Activated naive CD4-positive, alpha-beta T cell (primary cell): ENCODE measurements at places on chromosomes 7 and 10.

- DNase-seq, result no peak
These were observed 9.6 kb downstream of the ELMO1 start for GRCh38 chr7:37438906-37439652.

DNA sequence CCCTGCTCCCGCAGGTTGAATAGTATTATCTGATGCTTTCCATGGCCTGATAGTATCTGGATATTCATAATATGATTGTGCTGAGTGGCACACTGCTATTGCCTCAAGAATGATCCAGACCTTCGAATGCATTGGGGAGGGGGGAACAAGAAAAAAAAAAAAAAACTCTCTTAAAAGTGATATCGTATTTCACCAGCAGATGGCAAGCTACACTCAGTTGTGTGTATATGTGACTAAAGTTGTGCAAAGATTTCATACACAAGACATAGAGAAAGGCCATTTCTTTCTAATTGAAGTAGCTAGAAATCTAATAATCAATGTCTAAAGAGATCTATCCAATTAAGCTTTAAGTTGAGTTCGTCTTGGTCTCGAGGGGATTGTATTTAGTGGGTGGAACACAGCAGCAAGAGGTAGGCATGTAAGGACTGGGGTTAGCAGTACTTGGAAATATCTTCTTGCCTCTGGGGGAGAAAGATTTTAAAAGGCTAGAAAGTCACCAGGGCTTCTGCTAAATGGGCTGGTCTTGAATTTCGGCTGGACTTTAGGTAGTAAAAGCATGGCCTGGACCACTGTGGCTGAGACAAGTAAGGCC, 15.3 kb downstream of the SFRP4 start:
- DNase-seq, result no peak

GRCh38 chr10:102230264-102230860, 4.3 kb downstream of the ELOVL3 start:
- DNase-seq, result no peak

- DNase-seq, result no peak
These were observed 87.2 kb upstream of the INSYN2A start for GRCh38 chr10:127283576-127283975.

DNA sequence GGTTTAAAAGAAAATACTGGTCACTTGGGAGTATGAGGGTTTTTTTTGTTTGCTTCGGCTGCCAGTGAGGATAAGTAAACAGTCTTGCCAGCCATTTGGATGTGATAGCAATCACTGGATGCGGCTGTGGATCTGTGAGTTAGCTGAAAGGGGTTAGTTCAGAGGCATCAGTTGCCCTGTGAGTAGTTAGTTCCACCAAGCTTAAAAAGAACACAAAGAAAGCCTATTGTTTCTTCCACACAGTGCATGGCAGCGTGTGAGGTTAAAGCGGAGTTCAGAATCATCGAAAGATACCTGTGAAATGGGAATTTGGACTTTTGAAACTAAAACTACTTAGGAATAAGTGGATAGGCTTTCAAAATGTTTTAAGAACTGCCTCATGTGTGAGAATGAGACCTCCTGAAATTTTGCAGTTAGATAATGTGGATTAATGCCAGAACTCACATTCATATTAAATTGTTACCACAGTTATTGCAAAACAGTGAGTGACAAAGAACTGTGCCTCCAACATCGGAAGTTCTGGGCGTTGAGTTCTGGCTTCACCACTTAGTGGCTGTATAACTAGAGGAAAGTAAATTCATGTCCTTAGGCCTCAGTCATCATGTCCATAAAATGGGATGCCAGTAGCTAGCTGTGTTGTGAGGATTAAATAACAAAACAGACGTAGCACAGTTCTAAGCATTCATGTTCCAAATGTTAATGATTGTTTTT, 31.3 kb downstream of the KIAA1217 start:
- no peak for DNase-seq

DNA sequence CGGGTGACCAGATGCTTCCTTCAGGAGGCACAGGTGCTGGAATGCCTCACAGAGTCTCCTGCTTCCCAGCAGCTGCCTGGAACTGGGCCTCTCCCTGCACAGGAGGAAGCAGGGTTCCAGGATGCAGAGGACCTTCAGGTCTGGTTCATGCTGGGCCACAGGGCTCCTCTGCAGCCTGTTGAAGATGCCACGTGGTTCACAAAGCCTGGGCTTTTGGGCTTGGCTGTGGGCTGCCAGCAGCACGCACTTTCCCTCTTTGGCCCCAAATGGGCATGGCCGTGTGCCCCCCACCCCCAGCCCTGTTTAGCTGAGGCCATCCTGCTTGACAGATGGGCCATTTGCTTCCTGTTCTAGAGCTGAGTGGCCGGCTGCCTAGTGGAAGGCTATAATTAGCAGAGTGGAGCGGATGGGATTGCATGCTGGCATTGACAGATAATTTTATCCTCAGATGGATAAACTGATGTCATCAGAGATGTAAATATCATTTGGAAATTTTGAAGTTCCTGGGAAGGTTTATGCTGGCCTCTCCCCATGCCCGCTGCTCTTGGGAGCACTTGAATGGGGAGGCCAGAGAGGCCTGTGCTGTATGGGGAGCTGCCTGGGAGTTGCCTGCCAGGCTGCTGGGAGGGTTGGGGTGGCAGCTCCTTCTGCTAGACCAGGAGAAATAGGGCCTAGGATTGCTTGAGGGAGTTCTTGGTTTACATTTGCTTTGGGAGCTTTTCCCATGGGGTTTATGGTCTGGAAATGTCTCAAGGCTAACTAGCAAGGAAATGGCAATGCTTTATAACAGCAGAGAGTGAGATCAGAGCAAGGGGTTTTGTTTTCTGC, 28.2 kb downstream of the TSPAN15 start:
- DNase-seq, result no peak

GRCh38 chr7:5541087-5541992, 117.7 kb upstream of the TNRC18 start:
- DNase-seq, result no peak

- DNase-seq, result no peak
These were observed 183.9 kb downstream of the THSD7A start for GRCh38 chr7:11648101-11648500.

DNA sequence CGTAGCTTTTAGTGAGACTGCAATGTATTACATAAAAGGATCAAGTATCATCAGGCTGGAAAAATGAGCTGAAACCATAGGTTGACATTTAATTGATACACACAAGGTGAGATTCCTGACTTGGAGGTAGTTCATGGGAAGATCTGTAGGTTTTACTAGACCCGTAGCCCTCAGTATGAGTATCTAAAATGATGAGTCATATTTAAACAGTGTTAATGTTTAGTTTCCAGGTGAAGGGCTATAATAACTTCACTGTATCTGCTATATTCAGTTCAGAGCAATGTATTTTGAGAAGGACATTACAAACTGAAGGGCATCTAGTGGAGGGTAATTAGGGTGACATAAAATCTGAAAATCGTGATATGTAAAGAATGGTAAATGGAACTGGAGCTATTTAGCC, 35.0 kb downstream of the ENTPD1 start:
- no peak for DNase-seq

DNA sequence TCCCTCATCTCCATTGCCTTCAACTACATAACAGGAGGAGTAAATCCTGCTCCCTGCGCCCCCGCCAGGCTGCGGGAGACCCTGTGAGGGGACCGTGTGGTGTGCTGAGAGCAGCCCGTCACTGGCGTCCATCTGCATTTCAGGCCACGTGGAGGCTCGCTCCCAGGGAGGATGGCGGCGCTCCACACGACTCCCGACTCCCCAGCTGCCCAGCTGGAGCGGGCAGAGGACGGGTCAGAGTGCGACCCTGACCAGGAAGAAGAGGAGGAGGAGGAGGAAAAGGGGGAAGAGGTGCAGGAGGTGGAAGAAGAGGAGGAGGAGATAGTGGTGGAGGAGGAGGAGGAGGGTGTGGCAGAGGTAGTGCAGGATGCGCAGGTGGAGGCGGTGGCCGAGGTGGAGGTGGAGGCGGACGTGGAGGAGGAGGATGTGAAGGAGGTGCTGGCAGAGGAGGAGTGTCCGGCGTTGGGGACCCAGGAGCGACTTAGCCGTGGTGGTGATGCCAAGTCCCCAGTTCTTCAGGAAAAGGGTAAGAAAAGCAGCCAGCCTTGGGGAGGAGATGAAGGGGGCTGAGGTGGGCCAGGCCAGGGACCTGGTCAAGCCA, 5.2 kb downstream of the ZNF316 start:
- no peak for DNase-seq

DNA sequence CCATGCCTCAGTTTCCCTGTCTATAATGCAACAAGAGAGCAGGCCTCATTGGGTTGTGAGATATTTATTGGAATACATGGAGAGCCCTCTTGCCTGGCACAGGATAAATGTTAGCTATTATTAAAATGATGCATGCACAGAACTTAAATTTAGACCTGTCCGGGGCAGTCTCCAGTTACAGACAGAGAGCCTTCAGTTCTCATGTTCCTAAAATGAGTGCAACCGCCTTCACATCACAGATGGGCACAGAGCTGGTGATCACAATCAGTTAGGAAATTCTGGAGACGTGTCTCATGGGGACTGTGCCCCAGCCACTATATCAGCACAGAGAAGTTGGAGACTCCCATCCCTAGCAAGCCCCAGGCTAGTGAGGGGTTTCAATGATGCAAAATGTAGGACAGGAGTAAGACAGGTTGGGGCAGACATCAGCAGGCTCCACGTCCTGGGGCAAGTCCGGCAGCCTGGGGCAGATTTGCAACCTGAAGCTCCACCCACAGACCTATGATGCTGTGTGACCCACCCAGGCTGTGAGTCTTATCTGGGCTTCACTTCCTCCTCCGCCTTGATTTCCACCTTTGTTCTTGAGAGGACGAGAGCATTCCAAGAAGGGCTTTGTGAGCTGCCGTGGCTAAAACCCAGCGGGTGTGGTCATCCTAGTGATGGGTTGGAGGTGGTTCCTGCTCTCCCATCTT, 49.4 kb downstream of the CXCL12 start:
- DNase-seq, result no peak

- no peak for DNase-seq
These were observed 16.7 kb downstream of the LMTK2 start for GRCh38 chr7:98123365-98123696.

GRCh38 chr10:79375321-79376077, 28.2 kb downstream of the PPIF start:
- DNase-seq, result no peak

GRCh38 chr10:72009425-72010081, 45.4 kb downstream of the CHST3 start:
- DNase-seq, result no peak

GRCh38 chr7:29806995-29807841, 910 bp downstream of the WIPF3 start:
- no peak for DNase-seq

- no peak for DNase-seq
These were observed 81.3 kb downstream of the CDK6 start for GRCh38 chr7:92754919-92755581.

GRCh38 chr7:12066521-12066920, 144.6 kb upstream of the TMEM106B start:
- no peak for DNase-seq

GRCh38 chr7:73418113-73418703, 15.4 kb upstream of the FZD9 start:
- DNase-seq, result no peak

GRCh38 chr10:91271886-91272285, 51.4 kb downstream of the PCGF5 start:
- no peak for DNase-seq

DNA sequence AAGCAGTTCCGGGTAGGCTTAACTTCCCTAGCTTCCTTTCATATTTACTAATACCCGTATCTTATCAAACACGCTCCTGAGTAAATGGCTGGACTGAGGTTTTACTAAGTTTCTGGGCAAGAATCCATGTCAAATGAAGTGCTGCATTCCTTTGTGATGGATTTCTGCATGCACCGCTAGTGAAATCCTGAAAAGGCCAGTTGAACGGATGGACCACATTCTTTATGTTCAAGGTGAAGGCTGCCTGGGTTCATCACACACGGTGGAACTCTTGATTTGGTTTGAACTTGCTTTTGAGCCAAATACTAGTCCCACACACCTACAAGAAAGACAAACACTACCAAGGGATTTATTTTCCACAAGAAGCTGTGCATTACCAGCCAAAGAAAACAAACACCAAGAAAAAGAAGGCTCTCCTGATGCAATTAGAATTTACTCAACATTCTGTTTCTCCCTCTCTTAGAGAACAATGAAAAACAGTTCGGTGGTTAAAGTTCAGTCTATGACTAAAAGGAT, 255.0 kb upstream of the SEMA3C start:
- DNase-seq, result no peak

- DNase-seq, result no peak
These were observed 26.1 kb upstream of the SNX10 start for GRCh38 chr7:26265499-26266075.

DNA sequence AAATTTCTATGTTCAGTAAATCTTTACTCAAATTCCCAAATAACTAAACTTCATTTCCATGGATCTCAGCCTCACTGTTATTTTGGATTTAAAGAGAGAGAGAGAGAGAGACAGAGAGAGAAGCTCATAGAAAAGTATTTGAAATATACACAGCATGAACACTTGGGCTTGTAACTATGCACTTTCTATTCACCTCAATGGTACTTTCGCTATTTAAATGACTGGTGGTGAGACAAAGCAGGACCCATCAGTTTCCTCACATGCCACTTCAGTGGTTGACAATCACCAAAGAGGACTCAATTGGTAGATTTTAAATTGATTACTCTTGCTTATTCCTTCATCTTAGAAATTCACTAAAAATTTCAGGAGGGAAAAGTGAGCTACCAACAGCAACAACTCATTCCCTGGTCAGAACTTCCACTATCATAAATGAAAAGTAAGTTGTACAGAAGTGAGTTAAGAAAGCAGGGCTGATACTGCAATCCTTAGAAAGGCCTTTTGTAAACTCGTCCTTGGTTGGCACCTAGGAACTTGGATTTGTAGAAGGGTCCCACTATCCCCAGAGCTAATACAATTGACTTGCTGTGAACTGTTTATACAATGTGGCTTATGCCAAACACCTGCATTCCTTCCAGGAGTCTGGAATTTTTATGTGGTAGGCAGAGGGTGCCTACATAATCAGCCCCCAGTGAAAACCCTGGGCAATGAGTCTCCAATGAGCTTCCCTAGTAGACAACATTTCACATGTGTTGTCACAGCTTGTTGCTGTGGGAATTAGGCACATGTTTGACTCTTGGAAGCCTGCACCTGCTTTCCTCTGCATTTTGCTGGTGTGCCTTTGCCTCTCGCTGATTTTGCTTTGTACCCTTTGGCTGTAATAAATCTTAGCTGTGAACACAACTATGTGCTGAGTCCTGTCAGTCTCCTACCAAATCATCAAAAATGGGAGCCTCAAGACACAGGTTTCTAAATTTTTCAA, 10.8 kb downstream of the ERLIN1 start:
- no peak for DNase-seq

GRCh38 chr7:19957664-19958063, 184.2 kb upstream of the TMEM196 start:
- no peak for DNase-seq

GRCh38 chr10:79219322-79219957, 127.8 kb upstream of the PPIF start:
- no peak for DNase-seq

DNA sequence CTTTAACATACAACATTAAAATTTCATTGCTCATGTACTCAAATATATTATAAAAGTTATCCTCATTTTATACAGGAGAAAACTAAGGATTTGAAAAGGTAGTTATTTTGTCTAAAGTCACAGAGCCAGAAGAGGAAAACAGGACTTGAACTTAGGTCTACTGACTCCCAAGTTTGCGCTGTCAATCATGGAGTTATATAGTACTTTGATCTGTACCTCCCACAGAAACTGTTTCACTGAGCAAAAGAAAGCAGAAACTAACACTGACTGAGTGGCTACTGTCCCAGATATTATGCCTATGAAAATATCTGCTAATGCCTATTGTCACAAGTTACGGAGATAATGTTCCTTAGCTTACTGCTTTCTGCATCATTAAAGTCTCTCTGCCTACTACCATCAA, 329.1 kb downstream of the MAGI2 start:
- DNase-seq, result no peak

GRCh38 chr10:103842605-103843004, 12.8 kb downstream of the SH3PXD2A start:
- no peak for DNase-seq
